ENCODE measurements at places on chromosomes 3 and 15.

DNA sequence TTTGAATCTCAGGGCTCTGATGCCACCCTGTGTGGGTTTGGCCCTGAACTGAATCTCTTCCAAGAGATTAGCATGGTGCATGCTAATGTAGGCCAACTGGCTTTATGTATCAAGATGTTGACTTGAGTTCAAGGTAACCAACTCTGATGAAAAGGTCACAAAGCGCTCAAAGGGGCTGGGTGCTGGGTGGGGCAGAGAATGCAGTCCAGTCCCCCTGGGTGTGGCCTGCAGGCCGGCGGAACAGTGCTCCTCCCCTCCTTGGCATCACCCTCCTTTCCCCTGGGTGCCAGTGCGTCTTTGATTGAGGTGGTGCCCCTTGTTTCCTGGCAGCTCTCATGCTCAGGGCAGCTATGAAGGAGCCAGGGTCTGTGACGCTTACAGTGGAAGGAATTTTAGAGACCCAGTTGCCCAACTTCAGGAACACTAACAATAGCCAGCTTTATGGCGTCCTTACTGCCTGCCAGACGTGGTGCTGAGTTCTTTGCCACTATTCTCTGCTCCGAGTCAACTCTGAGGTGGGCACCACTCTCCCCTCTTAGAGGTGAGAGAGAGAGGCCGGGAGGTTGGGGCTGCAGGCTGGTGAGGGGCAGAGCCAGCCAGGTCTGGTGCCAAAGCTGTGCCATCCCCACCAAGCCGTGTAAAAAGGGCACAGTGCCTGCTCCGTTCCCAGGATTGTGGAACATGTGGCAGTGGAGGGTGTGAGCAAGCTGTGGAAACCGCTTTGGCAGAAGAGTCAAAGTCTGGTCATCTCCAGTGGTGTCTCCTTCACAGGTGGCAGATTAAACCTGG, 9.8 kb downstream of the SYNM start:
- no peak for DNase-seq

DNA sequence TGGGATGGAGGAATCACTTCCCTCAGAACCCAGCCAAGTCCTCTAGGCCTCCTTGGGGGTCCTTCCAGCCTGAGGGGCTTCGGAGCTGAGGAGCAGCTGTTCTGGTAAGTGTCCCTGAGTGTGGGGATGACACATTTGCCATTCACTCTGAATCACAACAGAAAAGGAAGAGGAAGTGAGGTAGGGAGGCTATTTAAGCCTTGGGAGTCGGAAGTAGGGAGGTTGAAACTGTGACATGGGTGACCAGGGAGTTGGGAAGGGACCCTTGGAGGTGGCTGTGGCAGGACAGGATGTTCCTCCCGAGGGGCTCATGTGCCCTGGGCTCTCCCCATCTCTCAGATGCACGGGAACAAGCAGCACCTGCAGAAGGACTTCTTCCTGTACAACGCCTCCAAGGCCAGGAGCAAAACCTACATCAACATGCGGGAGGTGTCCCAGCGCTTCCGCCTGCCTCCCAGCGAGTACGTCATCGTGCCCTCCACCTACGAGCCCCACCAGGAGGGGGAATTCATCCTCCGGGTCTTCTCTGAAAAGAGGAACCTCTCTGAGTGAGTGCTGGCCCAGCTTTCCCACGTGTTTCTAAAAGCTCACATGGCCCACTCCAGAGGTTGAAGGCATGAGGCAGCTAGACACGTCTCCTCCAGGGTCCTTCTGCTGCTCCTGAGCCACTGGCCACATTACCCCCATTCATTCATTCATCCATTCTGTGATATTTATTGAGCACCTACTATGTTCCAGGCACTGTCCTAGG, 43.3 kb downstream of the CAPN3 start:
- DNase-seq, result no peak

GRCh38 chr3:193080821-193081365, 160.1 kb upstream of the PLAAT1 start:
- DNase-seq, result no peak

DNA sequence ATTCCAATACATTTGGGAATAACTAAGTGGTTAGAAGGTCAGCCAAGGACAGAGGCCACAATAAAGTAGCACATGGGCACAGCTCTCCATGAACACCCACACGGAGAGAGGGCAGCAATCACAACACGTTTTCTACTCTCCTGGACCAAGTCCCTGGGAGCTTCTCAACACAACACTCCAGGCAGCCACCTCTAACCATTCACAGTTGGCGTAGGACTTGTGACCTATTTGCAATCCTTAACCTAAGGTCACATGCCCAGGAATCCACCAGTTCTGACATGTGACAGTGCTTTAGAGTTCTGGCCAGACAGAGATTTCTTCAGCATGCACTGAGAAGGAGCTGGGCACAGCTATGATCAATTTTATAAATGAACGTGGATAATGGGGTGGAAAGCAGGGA, 280.8 kb downstream of the SHQ1 start:
- DNase-seq, result no peak

- DNase-seq, result no peak
Measured at GRCh38 chr3:55440104-55440708, 46.9 kb downstream of the WNT5A start.
